ENCODE measurements at places on chromosomes 6 and 20. TPM values are rescaled to one million over a fixed set of nuclear protein-coding genes. Genes with fewer than 3 reads are reported as not detected.

The COL11A2 gene
- total RNA-seq: 1.2 TPM

The MAPK13 gene
- 1.2 TPM for total RNA-seq

The TNF gene
- not detected for total RNA-seq

The TP53INP2 gene
- 7.1 TPM for total RNA-seq

The ALDH5A1 gene
- 17.2 TPM for total RNA-seq

The CD93 gene
- total RNA-seq: 11.3 TPM

The MDFI gene
- 8.4 TPM for total RNA-seq

The GSTA3 gene
- not detected for total RNA-seq

The MYLK4 gene
- 0.49 TPM for total RNA-seq

The LSM2 gene
- total RNA-seq: 10.3 TPM

The GATA5 gene
- not detected for total RNA-seq

The PSORS1C1 gene
- total RNA-seq: not detected

The RBM24 gene
- 26.1 TPM for total RNA-seq

The SNAI1 gene
- not detected for total RNA-seq

The COL9A1 gene
- 4.7 TPM for total RNA-seq

The CLDN20 gene
- total RNA-seq: not detected

The WFDC10B gene
- not detected for total RNA-seq

The OR2B6 gene
- total RNA-seq: not detected

The LGSN gene
- 0.25 TPM for total RNA-seq

The DNAAF9 gene
- 36.9 TPM for total RNA-seq

The GSTA4 gene
- 93.4 TPM for total RNA-seq

The TUBB2B gene
- total RNA-seq: 2,668 TPM

The TRIM39 gene
- 5.9 TPM for total RNA-seq

The GHRH gene
- not detected for total RNA-seq

The SIRPD gene
- not detected for total RNA-seq

The TINAG gene
- 0.25 TPM for total RNA-seq

The OXT gene
- total RNA-seq: not detected

The CBLN4 gene
- 8.6 TPM for total RNA-seq

The GNAS-AS1 gene
- 0.49 TPM for total RNA-seq

The TUBB1 gene
- 0.49 TPM for total RNA-seq

The PTK6 gene
- total RNA-seq: not detected
